Esophagus squamous epithelium (tissue), 5 donors: ENCODE measurements at places on chromosomes 6 and 20. TPM values are rescaled to one million over a fixed set of nuclear protein-coding genes. Genes with fewer than 3 reads are reported as not detected.

- no peak overlapping the region for H3K4me3 ChIP-seq
- H3K4me1 ChIP-seq, result peaks cover 8% of the 10 kb centered on the region
- DNase-seq, result no peak
- H3K27ac ChIP-seq, result no peak overlapping the region
- no peaks in the 10 kb centered on the region for H3K36me3 ChIP-seq
- no peaks in the 10 kb centered on the region for H3K27me3 ChIP-seq
Measured at GRCh38 chr6:158377860-158378259, 65.6 kb downstream of the TULP4 start.

GRCh38 chr6:124330197-124330596, 526.5 kb downstream of the NKAIN2 start:
- H3K27ac ChIP-seq, result no peak overlapping the region
- no peaks in the 10 kb centered on the region for H3K27me3 ChIP-seq
- no peaks in the 10 kb centered on the region for H3K4me1 ChIP-seq
- no peak overlapping the region for H3K4me3 ChIP-seq
- no peaks in the 10 kb centered on the region for H3K36me3 ChIP-seq

DNA sequence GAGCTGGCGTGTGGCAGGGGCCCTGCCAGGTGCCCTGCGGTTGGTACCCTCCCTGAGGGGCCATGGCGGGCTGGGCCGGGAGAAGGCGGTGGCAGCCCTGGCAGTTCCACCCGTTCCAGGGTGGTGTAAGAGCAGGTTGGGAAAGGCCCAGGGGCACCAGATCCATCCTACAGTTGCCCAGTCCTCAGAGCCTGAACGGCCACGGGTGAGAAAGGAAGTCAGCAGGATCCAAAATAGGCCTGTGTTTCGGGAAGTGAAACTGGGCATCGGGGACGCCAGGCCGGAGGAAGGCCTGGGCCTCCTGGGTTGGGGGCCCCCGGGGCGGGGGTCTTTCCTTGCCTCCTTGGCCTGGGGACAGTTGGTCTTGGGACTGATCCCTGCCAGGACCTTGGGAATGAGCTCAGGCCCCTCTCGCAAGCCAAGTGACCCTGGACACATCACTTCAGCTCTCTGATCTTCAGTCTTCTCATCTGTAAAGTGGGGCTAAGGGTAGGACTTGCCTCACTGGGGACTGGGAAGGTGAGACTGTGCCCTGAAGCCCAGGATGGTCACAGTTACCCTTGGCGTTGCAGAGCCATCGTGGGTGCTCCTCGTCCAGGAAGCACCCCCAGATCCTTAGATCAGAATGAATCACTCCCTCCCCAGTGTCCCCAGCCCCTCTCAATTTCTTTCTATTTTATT, 18.1 kb upstream of the NOL4L start:
- no peak for DNase-seq
- no peaks in the 10 kb centered on the region for H3K27me3 ChIP-seq
- H3K36me3 ChIP-seq, result no peaks in the 10 kb centered on the region
- H3K4me3 ChIP-seq, result no peak overlapping the region
- no peaks in the 10 kb centered on the region for H3K4me1 ChIP-seq

GRCh38 chr6:42103753-42104094, 38.7 kb downstream of the C6orf132 start:
- H3K36me3 ChIP-seq, result peaks cover 61% of the 10 kb centered on the region
- peaks cover 6% of the 10 kb centered on the region for H3K27me3 ChIP-seq
- H3K4me1 ChIP-seq, result peaks cover 44% of the 10 kb centered on the region
- no peak overlapping the region for H3K4me3 ChIP-seq

GRCh38 chr20:44805979-44806620, 4.2 kb downstream of the RIMS4 start:
- H3K27ac ChIP-seq, result no peak overlapping the region
- H3K27me3 ChIP-seq, result peaks cover 90% of the 10 kb centered on the region
- H3K4me3 ChIP-seq, result no peak overlapping the region
- DNase-seq, result no peak
- no peaks in the 10 kb centered on the region for H3K36me3 ChIP-seq
- H3K4me1 ChIP-seq, result peaks cover 12% of the 10 kb centered on the region

DNA sequence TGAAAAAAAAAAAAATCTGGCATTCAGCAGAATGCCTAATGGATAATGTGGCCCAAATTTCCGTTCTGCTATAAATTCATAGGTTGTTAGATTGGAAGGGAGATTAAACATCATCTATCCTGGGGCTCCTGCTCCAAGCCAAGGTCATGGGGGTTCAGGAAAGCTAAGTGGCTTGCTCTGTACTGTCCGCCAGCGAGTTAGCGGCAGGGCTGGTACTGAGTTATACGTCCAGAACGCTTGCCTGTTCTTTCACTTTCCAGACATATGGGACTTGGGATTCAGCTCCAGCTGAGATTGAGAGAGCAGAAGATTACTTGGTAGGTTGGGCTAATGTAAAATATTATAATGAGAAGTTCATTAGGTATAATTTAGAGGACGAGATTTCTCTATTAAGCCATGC, 858 bp downstream of the RWDD1 start:
- no peak for DNase-seq
- no peaks in the 10 kb centered on the region for H3K27me3 ChIP-seq
- H3K4me1 ChIP-seq, result peaks cover 19% of the 10 kb centered on the region
- peak overlapping the region; percentile 95 for H3K27ac ChIP-seq
- H3K4me3 ChIP-seq, result peak overlapping the region; percentile 85

DNA sequence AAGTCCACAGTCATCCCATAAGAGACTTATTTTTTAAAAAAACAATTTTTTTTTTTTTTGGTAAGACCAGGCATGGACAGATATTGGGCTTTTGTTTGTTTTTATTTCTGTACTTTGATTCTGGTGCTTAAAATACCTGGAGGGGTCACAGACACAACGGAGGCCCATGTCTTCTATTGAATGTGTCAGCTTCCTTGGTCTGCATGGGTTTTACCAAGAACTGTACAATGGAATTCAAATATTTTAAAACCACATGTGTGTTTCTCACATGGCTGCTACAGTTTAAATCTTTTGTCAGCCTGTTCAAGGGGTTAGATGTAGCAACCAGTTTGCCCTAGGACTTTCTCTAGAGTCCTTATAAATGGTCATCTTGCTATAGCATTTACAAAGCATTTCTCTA, 139.8 kb downstream of the SOX4 start:
- no peaks in the 10 kb centered on the region for H3K36me3 ChIP-seq
- no peak overlapping the region for H3K27ac ChIP-seq
- no peak overlapping the region for H3K4me3 ChIP-seq
- peaks cover 14% of the 10 kb centered on the region for H3K4me1 ChIP-seq

DNA sequence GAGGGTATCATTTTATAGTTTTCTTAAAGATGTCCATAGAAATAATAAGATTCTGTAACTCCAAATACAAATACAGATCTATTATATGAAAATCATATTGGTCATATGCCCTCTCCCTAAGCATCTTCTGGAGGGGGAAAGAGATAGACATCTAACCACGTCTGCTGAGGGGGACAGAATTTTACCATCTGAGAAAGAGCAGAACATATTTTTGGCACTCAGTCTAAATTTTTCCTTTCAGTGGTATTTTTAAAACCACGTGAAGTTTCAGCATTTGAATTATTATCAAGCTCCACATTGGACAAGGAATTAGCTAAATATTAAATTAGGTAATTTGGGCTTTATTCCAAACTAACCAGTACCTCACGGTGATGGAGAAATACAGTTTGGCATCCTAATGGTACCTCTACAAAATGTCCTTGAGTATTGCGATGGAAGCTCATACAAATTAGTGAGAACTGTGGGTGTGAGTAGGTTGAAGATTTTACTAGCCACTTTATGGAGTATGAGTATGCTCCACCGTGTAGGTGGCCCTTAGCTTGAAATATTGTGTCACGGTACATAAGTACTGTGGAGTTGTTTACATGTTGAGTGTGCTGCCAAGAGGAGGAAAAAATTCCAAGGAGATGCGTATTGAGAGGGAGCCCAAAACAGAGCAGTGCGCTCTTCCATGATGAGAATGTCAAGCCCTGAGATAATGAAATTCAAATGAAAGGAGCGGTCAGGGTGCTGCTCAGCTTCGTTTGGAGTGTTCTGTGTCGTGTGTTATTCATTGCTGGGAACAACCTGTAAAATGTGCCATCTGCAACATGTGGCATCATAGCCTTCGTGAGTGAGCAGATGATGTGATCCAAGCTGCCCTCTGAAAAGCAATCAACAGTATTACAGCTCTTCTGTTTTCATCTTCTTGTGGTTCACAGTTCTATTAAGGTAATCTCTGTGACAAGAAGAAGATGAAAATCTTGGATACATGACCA, 48.4 kb upstream of the PHACTR2 start:
- H3K27me3 ChIP-seq, result no peaks in the 10 kb centered on the region
- no peaks in the 10 kb centered on the region for H3K4me1 ChIP-seq
- no peak overlapping the region for H3K27ac ChIP-seq
- no peak overlapping the region for H3K4me3 ChIP-seq

- H3K27ac ChIP-seq, result no peak overlapping the region
- no peaks in the 10 kb centered on the region for H3K27me3 ChIP-seq
- H3K4me3 ChIP-seq, result no peak overlapping the region
- peaks cover 8% of the 10 kb centered on the region for H3K4me1 ChIP-seq
Measured at GRCh38 chr6:18485660-18486435, 98.7 kb downstream of the RNF144B start.

GRCh38 chr20:37382482-37383120, 36.7 kb downstream of the SRC start:
- peak overlapping the region; percentile 41 for H3K27ac ChIP-seq
- no peak for DNase-seq
- peaks cover 46% of the 10 kb centered on the region for H3K4me1 ChIP-seq
- peaks cover 75% of the 10 kb centered on the region for H3K36me3 ChIP-seq
- no peaks in the 10 kb centered on the region for H3K27me3 ChIP-seq

- H3K36me3 ChIP-seq, result peaks cover 47% of the 10 kb centered on the region
- DNase-seq, result no peak
- no peaks in the 10 kb centered on the region for H3K27me3 ChIP-seq
- peak overlapping the region; percentile 52 for H3K27ac ChIP-seq
Measured at GRCh38 chr20:31670371-31671228, 32.9 kb downstream of the COX4I2 start.

- H3K27ac ChIP-seq, result no peak overlapping the region
- H3K36me3 ChIP-seq, result no peaks in the 10 kb centered on the region
- no peak for DNase-seq
- no peak overlapping the region for H3K4me3 ChIP-seq
- H3K4me1 ChIP-seq, result no peaks in the 10 kb centered on the region
Measured at GRCh38 chr6:4760773-4761172, 15.4 kb upstream of the CDYL start.

DNA sequence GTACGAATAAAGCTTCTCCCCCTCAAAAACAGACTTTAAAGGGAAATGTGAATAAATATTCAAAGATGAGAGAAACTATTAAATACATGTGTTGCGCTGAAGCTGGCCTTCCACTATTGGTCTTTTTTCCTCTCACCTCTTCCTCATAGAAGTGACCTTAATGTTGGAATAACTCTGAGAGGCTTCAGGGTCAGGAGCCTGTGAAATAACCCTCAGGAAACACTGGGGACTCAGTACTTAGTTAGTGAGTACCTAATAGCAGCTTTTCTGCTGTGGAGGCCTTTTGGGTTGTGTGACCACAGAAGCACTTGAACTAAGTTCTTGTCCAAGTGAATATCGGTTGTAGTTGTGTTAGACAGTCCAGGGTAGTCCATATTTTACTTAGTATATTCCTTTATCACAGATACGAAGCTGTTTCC, 799 bp upstream of the SHPRH start:
- H3K27ac ChIP-seq, result peak overlapping the region; percentile 91
- peaks cover 24% of the 10 kb centered on the region for H3K4me1 ChIP-seq
- peak overlapping the region; percentile 72 for H3K4me3 ChIP-seq
- no peak for DNase-seq
- H3K36me3 ChIP-seq, result no peaks in the 10 kb centered on the region
- H3K27me3 ChIP-seq, result no peaks in the 10 kb centered on the region

DNA sequence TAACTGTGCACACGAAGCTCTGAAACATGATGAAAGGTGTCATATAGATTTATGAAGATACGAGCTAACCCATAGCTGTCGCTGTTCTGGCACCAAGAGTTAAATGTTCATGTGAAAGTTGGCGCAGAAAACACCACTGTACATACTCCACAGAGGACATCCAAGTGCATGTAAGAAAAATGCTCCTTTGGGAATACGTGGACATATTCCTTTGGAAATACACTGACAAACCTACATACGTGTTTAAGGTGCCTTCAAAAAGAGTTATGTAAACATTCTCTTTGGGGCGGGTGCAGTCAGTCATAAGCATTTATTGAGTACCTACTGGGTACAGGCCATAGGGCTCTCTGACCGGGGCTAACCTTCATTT, 723 bp upstream of the ARID1B start:
- H3K27ac ChIP-seq, result peak overlapping the region; percentile 99
- no peaks in the 10 kb centered on the region for H3K36me3 ChIP-seq
- H3K27me3 ChIP-seq, result no peaks in the 10 kb centered on the region

DNA sequence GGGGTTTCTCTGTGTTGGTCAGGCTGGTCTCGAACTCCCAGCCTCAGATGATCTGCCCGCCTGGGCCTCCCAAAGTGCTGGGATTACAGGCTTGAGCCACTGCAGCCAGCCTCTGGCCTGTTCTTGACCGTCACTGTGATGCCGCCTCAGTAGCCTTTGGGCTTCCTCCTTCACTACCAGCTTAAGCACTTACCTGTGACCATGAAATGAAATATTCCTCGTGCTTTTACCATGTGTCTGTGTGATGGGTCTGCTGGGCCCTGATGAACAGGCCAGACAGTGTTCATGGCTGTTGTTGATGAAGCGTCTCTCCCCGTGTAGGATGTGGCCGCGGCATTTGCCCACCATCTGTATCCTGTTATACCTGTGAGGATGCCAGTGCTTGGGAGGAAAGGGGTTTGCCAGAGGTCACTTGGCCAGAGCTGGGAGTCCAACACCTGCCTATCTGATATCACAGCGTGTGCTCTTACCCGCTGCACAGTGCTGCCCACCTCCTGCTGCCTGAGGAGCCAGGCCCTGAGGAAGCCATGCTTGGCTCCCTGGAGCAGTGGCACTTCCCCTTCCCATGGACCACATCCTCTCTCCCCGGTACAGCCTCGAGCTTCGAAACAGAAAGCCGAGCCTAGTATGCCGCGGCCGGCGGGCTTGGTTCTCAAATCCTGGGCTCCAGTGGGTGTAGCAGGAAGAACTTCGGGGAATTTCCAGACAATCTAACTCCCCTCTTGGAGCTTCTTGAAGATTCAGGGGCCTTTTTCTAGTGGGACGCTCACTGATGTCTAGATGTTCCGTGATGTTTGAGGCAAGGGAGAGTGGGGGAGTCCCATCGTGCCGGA, 167.9 kb downstream of the ZDHHC14 start:
- no peaks in the 10 kb centered on the region for H3K4me1 ChIP-seq
- no peak overlapping the region for H3K4me3 ChIP-seq
- DNase-seq, result no peak
- peaks cover 5% of the 10 kb centered on the region for H3K27me3 ChIP-seq
- no peaks in the 10 kb centered on the region for H3K36me3 ChIP-seq

DNA sequence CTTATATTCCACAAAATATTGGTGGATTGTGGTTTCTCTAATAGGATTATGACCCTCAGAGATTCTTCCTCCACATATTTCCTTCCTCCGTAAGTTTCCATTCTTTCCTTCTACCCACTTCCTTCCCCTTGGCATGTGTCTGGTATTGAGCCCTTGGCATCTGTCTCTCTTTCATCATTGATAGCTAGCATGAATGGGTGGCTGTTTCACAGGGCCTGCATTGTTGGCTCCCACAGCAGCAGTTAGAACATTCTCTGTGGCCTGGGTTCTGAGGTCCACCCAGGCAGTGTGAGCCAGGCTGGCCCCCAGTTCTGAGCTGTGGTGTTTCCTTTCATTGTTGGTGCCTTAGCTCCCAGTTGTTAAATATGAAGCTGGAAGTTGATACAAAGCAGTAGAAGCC, 125.3 kb downstream of the ANKS1A start:
- H3K27ac ChIP-seq, result no peak overlapping the region
- H3K36me3 ChIP-seq, result peaks cover 21% of the 10 kb centered on the region
- no peak for DNase-seq
- no peak overlapping the region for H3K4me3 ChIP-seq
- H3K27me3 ChIP-seq, result no peaks in the 10 kb centered on the region
- peaks cover 13% of the 10 kb centered on the region for H3K4me1 ChIP-seq

The CDSN gene
- not detected for total RNA-seq

The ANGPT4 gene
- total RNA-seq, result 0.09 TPM

The CDK19 gene
- total RNA-seq, result 10.8 TPM

The PXDC1 gene
- total RNA-seq, result 18.5 TPM

The RHAG gene
- 0.19 TPM for total RNA-seq

The AIF1 gene
- total RNA-seq, result 2.4 TPM

The EGFL8 gene
- 15.1 TPM for total RNA-seq

The GTSF1L gene
- total RNA-seq, result not detected
